ENCODE measurements at places on chromosomes 6 and 20.

DNA sequence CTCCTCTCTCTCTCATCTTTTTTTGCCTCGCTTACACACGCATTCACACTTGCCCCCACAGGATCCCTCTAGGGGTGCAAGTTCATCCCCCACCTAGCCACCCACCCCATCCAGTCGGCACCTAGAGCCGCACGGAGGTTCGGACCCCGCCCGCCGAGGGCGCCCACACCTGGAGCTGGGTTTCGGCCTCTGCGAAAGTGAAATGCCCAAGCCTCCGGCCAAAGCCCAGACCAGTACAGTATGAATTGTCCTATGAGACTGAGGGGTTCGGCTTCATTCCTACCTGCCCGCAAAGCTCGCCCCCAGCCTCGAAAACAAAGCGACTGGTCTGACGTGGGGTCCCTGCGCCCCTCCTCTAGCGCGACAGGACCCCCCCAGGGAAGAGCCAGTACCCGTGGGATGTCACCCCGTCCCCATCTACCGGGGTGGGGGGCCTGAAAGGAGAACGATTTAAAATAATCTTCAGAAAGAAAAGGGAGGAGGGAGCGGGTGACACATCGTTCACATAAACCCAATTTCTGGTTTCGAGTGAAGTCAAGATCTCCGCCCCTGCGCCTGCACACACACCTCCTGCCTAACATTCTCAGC is 1.5 kb downstream of the TFAP2A start:
- no peak for DNase-seq

DNA sequence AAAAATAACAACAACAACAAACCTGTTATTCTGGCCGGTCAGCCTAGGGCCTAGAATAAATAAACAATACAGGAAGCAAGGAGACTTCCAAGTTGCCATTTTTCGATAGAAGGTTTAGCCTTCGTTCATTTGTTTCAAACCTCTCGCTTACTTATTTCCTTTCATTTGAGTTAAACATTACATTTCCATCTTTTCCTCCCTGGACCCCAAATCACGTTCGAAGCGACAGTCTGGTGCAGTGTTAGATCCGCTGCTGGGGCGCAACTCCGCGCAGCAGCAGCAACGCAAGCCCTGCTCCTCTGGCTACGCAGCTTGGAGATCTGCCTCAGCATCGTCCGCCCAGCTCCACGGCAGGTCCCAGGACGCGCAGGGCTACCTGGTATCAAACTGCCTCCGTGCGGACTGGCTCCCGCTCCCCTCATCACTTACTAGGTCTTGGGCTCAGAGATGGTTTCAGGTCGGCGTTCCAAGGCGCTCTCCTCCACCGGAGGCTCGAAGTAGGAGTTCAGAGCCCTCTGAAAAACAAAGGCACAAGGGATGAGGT is 530 bp downstream of the TDP2 start:
- no peak for DNase-seq

DNA sequence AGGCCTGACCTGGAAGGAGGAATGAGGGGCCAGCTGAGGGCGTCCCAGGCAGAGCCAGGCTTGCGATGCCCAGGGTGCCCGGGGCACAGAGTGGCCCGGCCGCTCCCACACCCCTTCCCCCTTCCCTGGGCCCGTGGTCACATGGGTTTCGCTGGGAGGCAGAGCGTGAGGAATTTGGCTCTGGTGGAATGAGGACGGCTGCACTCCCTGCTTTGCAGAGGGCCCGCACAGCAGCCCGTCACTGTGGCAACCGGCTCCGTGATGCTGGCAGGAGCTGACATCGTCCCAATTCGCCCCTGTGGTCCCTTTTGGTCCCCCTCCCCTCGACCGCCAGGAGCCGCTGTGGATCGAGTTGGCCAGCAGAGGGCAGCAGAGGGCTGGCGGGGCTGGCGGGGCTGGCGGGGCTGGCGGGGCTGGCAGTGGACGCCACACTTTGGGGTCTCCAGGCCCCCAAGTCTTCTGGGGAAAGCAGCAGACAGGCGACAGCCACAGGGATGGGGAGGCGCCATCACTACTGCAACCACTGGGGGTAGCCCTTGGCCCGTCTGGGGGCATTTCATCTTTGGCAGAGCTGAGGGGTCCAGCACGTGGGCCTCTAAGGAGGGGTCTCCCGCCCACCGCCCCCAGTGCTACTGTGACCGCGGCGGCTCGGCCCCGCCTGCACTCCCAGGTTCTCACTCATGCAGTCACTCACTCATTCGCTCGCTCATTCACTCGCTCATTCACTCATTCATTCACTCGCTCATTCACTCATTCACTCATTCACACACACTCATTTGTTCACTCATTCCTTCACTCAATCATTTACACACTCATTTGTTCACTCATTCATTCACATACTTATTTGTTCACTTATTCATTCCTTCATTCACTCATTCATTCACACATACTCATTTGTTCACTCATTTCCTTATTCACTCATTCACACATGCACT is 49.7 kb upstream of the BHLHE23 start:
- DNase-seq = peak; percentile 21

- DNase-seq = no peak
Observed at GRCh38 chr20:18839507-18840247, 26.1 kb downstream of the SCP2D1 start.

DNA sequence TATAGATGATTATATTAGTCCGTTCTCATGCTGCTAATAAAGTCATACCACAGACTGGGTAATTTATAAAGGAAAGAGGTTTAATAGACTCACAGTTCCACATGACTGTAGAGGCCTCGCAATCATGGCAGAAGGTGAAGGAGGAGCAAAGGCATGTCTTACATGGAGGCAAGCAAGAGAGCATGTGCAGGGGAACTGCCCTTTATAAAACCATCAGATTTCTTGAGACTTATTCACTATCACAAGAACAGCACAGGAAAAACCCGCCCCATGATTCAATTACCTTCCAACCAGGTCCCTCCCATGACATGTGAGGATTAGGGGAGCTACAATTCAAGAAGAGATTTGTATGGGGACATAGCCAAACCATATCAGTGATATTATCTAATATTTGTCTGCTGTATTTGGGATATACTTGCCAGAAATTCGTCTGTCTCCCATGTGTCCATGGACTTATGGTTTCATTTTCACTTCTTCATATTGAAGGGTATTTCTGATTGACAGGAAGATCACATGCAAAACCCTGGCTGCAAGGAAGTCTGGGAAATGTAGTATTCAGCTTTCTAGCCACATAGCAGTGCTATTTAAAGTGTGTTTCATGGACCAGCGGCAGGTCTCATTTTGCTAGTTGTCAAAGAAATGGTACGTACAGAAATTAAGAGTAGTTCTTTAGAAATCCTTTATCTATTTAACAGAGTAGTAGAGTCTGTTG is 50.5 kb upstream of the PAK5 start:
- peak; percentile 31 for DNase-seq

DNA sequence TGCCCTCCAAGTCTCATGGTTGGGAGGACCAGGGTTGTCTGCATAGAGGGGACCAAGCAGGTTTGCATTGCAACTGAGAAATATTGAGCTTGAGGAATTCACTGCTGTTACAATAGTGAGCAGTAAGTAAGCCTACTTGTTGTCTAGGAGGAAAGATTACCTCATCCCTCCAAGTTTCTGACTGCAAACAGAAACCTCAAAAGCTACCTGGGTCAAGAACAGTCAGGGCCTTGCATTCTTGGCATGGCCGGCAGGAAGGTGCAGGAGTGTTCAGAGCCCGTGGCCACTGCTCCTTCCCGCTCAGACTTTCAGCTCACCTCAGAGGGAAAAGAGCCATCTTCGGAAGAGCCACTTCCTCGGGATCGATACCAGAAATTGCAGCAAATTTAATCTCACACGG is 46.0 kb upstream of the DOK5 start:
- DNase-seq = no peak

GRCh38 chr6:6414931-6415330 is 94.5 kb upstream of the F13A1 start:
- no peak for DNase-seq

GRCh38 chr20:56157530-56158203 is 90.9 kb upstream of the MC3R start:
- no peak for DNase-seq

DNA sequence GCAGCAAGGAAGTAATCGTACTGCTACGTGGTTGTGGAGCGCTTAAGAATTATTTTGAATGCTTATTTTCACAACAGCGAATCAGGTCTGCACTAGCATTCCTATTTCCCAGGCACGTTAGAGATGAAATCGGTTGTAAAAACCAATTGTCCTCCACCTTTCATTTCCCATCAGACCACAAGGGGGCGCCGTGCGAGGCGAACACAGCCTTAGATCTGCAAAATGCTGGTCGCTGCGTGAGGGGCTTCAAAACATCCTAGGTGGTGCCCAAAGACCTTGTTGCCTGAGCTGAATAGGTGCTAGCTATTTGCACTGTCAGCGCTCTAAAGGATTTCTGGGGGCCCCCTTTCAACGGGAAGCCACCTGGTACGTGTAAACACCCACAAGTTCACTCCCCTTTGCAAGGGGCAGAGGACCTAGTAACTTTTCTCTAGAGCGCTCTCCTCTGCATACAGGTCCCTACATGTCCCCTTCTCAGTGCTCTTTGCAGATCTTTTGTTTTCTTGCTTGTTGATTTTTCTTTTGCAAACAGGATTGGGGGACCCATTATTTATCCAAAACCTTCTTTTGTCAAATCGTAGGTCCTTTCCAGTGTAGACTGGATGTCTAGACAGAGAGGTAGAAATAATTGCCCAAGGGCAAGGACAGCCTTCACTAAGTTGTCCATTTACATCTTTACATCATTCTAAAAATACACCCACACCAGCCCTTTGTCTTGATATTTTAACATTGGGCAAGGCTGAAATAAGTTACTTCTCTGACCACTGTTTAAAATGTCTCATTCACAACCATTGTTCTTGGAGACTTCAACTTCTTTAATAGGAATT is 59.8 kb downstream of the NEDD9 start:
- DNase-seq = peak; percentile 65

DNA sequence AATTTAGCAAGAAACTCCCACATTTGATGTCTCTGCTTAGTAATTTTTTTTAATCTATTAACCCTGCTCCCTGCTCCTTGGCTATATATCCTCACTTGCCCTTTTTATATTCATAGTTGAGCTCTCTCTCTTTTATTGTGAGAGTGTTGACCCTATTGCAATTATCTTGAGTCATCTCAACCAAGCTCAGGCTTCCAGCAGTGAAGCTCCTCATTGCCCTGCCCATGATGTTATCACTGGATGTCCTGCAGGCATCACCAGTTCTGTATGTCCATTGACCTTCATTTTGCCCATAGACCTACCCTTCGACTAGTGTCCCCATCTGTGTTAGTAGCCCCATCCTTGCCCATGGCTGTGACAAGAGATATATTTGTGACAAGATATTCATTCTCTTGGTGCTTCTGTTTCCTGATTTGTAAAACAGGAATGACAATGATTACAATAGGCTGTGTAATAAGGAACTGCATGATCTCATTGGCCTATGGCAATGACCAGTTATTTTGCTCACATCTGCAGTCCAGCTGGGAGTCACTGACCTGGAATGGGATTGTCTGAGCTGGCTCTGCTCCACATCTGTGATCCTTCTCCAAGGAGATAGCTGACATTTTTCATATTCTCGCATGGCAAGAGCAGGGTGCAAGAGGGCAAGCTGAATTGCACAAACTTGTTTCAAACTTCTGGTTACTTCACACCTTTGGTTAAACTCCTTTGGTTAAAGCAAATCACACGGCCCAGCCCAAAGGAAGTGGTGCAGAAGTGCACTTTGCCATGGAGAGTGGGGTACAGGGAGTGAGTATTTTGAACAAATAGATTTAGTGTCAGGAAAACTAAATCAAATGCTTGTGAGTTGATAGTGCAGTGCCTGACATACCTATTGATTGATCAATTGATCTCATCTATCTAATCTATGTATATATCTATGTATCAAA is 47.7 kb upstream of the CST5 start:
- peak; percentile 29 for DNase-seq

- DNase-seq = no peak
Observed at GRCh38 chr6:158172001-158172400, 3.9 kb downstream of the GTF2H5 start.

Measured in T-helper 2 cell (primary cell).